ENCODE measurements at places on chromosomes 7 and 10. TPM values are rescaled to one million over a fixed set of nuclear protein-coding genes. Genes with fewer than 3 reads are reported as not detected.

Gene GRM3
- polyA plus RNA-seq, result not detected

Gene GJD4
- not detected for polyA plus RNA-seq

Gene ANKRD61
- polyA plus RNA-seq, result not detected

- H3K27ac ChIP-seq, result no peak overlapping the region
- no peaks in the 10 kb centered on the region for H3K36me3 ChIP-seq
Observed at GRCh38 chr10:75597773-75598440, 166.5 kb downstream of the LRMDA start.

- no peaks in the 10 kb centered on the region for H3K4me1 ChIP-seq
- H3K27ac ChIP-seq, result no peak overlapping the region
- H3K36me3 ChIP-seq, result no peaks in the 10 kb centered on the region
Observed at GRCh38 chr10:83678850-83679249, 460.5 kb upstream of the GHITM start.

DNA sequence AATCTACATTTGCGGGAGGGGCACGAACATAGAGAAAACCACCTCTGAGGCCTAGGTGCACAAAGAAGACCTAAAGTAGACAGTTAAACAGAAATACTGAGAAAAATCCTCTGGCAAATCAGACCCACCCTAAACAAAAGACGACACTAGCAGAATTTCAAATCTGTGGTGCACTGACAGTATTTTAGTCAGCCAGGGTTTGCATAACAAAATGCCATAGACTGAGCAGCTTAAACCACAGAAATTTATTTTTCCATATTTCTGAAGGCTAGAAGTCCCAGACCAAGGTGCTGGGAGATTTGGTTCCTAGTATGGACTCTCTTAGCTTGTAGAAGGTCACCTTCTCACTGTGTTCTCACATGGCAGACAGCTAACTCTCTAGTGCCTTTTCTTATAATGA lies 26.3 kb downstream of the IPMK start:
- no peak for DNase-seq
- H3K4me1 ChIP-seq, result no peaks in the 10 kb centered on the region
- no peak overlapping the region for H3K4me3 ChIP-seq
- no peaks in the 10 kb centered on the region for H3K27me3 ChIP-seq
- no peak overlapping the region for H3K27ac ChIP-seq

GRCh38 chr10:9075420-9075819 lies 1020.9 kb downstream of the GATA3 start:
- no peaks in the 10 kb centered on the region for H3K36me3 ChIP-seq
- no peak overlapping the region for H3K27ac ChIP-seq
- no peak overlapping the region for H3K4me3 ChIP-seq
- DNase-seq, result no peak
- H3K4me1 ChIP-seq, result no peaks in the 10 kb centered on the region

- no peak overlapping the region for H3K4me3 ChIP-seq
- H3K27me3 ChIP-seq, result no peaks in the 10 kb centered on the region
- no peaks in the 10 kb centered on the region for H3K4me1 ChIP-seq
- no peak overlapping the region for H3K27ac ChIP-seq
- no peaks in the 10 kb centered on the region for H3K36me3 ChIP-seq
- no peak for DNase-seq
Observed at GRCh38 chr7:38123494-38123893, 54.6 kb upstream of the STARD3NL start.

GRCh38 chr10:101139421-101139911 lies 8.4 kb downstream of the TLX1 start:
- H3K36me3 ChIP-seq, result no peaks in the 10 kb centered on the region
- no peak overlapping the region for H3K27ac ChIP-seq
- DNase-seq, result no peak

DNA sequence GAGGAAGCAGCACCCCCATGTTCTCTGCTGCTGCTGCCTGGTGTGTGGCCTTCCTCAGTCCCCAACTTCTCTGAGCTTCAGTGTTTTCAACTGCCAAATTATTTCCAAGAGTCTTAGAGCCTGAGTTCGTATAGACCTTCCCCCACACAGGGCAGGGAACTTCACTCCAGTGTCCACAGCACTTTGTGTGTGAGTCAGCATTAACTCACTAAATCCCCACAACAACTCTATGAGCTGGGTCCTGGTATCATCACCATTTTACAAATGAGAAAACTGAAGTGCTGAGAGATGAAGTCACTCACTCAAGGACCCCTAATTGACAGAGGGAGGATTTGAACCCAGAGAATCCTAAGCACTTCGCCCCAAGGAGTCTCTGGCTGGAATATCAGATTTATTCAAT lies 48.3 kb downstream of the ADCYAP1R1 start:
- H3K36me3 ChIP-seq, result no peaks in the 10 kb centered on the region
- no peak for DNase-seq
- H3K27ac ChIP-seq, result no peak overlapping the region

DNA sequence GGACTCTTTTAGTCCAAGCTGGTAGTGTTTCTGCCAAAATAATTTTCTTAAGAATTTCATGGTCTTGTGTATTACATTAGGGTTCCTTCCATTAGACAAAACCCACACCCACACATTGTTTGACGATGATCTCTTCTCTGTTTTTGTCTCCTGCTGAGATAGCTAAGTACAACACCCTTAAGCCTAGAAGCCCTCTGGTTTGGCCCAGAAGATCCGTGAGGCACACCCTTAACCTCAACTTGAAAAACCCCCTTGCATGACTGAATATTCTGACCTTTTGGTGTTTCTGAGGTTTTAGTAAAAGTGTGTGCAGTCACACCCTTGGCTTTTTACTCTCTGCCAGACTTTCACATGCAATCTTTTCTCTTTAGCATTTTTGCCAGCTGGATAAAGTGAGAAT lies 29.3 kb upstream of the ERCC6 start:
- DNase-seq, result no peak
- no peaks in the 10 kb centered on the region for H3K36me3 ChIP-seq
- H3K4me3 ChIP-seq, result no peak overlapping the region
- no peaks in the 10 kb centered on the region for H3K4me1 ChIP-seq

DNA sequence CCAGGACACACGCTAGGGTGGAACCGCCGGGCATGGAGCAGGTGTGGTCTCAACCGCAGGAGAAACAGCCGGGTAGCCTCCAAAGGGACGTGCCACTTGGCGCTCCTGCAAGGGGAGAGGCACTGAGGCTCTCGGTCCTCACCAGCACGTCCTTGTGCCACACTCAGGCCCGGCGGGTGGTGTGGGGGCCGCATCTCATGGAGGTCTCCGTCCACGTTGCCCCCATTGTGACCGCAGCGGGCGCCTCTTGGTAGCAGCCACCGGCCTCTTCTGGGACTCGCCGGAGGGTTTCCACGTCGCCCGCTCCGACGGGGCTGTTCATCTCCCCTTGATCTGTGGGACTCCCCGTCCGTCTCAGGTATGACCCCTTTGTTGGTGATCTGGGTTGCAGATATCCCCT lies 49.2 kb upstream of the ELFN1 start:
- no peak for DNase-seq
